Chondrocyte (in vitro differentiated cells): ENCODE measurements at places on chromosomes 7 and 10. TPM values are rescaled to one million over a fixed set of nuclear protein-coding genes. Genes with fewer than 3 reads are reported as not detected.

Gene HABP2
- not detected in 3 replicates for total RNA-seq

Gene SUFU
- total RNA-seq: 14.5 to 15.5 TPM (median 15.5 TPM) in 3 replicates

Gene ZNF239
- total RNA-seq: 4.2 to 5.6 TPM (median 4.6 TPM) in 3 replicates

Gene TRIL
- total RNA-seq: 0.92 to 1.7 TPM (median 0.92 TPM) in 3 replicates

Gene FGFR2
- total RNA-seq: 1.7 to 6.0 TPM (median 2.9 TPM) in 3 replicates

Gene LRRD1
- total RNA-seq: 0.22 to 0.41 TPM in 2 of 3 replicates, not detected in the other

Gene ADIRF
- 0.54 to 0.65 TPM in 2 of 3 replicates, not detected in the other for total RNA-seq

Gene SPDYE16
- total RNA-seq: 0.36 TPM in 1 of 3 replicates, not detected in the others

Gene HMX3
- not detected in 3 replicates for total RNA-seq

Gene PITX3
- not detected in 3 replicates for total RNA-seq

Gene CISD1
- 22.6 to 37.7 TPM (median 25.5 TPM) in 3 replicates for total RNA-seq

Gene ZNF716
- not detected in 3 replicates for total RNA-seq

Gene LIPN
- not detected in 3 replicates for total RNA-seq

Gene FAM221A
- 1.8 to 2.3 TPM (median 2.2 TPM) in 3 replicates for total RNA-seq

Gene NODAL
- total RNA-seq: 0.49 TPM in 1 of 3 replicates, not detected in the others

Gene EEF1AKMT2
- total RNA-seq: 15.7 to 18.3 TPM (median 16.7 TPM) in 3 replicates

Gene TPST1
- 28.0 to 36.5 TPM (median 30.0 TPM) in 3 replicates for total RNA-seq

Gene COBL
- total RNA-seq: 0.17 TPM in 1 of 3 replicates, not detected in the others

Gene MMRN2
- total RNA-seq: 0.31 to 0.92 TPM (median 0.40 TPM) in 3 replicates

Gene SLC18A3
- total RNA-seq: not detected in 3 replicates
